ENCODE measurements at places on chromosomes 16 and 17.

GRCh38 chr17:76076765-76077583 is 2.0 kb upstream of the ZACN start:
- peak; percentile 40 for DNase-seq

DNA sequence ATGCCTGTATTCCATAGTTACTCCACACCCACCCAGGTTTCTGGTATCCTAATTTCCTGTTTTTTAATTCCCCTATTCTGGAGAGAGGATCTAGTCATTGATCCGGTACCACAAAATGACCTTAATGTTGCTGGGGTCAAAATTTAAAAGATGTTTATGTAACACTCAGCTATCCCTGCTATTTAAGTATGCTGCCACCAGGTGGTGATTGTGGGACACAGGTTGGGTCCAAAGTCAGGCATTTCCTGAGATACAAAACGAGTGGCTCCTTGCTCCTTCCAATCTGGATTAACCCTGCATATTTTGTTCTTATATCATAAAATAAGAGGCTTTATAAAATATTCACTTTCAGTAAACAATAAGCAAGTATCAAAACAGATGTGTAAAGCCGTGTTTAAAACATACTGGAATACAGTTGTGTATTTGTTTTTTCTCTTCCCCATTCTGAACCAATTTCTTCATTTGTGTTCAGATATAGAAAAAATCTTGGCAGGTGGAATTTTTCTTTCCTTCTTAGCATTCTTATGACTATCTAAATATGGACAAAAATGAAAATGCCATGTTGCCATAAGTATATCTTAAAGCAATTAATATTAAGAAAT is 16.3 kb downstream of the HS3ST4 start:
- DNase-seq: no peak

GRCh38 chr16:77143364-77143763 is 47.6 kb upstream of the MON1B start:
- no peak for DNase-seq

DNA sequence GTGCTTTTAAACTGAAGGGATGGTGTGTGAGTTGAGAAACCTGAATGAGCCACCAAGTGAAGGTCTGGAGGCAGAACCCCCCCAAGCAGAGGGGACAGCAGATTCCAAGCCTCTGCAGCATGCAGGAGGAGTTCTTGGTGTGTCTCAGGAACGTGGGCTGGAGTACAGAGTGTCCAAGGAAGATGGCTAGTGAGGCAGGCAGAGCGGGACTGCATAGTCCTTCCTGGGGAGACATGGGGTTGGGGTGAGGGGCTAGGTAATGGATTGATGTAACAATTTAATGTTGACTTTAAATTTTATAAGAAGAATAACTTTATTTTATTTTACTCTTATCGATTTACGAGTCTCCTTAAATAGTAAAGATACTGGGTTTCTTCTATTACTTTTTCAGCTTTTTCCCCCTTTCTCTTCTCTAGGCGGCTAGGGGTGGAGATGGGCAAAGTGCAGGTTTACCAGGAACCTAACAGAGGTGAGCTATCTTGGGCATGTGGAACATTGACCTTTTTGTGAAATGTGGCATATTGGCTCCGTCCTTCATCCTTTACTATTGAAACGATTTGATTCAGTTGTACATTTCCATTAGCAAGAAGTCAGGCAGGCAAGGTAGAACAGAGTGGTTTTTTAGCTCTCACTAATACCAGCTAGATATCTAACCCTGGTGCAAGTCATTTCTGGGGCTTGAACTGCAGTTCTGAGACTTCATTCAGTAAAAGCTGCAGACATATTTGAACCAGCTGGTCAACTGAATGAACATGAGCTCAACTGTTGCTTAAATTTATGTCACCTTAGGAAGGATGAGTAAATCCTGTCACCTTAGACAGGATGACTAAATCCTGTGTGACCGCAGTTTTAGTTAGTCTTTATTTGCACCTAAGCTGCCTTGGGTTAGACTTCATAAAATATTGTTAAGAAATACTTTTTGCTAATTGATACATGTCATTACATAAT is 9.2 kb downstream of the PRPSAP2 start:
- no peak for DNase-seq

DNA sequence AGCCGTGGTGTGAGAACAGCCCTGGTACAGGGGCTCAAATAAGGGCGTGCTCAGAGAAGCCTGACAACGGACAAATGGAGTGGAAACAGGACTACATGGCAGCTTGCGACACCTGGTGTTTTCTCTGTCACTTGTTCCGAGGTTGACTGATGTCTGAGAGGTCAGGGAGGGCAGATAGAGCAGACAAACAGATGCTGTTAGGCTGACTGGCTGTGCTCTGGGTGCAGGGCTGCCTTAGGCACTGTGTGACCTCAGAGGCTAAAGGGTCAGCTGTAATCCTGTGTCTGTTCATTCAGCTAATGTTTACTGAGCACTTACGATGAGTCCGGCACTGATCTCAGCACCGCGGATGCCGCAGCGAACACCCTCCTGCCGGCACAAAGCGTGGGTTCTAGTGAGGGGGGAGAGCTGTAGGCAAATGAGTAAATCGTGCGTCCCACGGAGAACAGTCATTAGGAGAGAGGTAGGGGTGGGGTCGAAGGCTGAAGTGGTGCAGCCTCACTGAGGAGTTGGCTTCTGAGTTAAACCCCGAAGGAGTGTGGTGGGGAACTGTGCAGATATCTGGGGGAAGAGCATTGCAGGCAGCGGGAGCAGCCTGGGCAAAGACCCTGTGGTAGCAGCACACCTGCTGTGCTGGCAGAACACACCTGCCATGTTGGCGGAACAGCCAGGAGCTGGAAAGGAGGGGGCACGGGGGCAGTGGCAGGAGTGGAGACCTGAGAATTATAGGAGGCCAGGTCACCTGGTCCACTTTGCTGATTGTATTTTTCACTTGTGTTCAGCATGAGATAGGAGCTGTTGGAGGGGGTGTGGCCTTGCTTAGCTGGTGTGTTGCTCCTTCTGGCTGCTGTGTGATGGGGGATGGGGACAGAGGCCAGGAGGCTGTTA is 35.0 kb downstream of the GPT2 start:
- no peak for DNase-seq

GRCh38 chr16:31298958-31299357 is 39.2 kb downstream of the ITGAM start:
- no peak for DNase-seq

DNA sequence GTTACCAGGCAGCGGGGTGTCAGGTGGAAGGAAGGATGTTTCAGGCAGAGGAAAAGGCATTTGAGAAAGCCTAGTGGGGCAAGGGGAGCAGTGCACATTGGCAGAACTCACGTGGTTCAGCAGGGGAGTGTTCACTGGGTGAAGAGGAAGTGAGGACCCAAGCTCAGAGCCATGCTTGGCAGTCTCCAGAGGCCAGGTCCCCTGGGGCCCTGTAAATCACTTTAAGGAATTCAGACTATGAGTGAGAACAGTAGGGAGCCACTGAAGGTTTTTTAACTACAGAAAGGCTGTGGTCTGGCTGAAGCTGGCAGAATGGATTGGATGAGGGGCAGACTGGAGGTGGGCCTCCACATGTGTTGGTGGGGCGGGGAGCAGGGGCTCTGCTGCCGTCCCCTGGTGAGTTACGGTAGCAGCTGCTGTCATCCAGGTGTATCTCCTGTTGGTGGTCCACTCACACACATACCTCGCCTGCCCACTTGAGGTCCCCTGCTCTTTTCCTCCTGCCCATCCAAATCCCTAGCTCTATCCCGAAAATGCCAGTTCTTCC is 5.1 kb downstream of the CLEC16A start:
- DNase-seq: peak; percentile 15

DNA sequence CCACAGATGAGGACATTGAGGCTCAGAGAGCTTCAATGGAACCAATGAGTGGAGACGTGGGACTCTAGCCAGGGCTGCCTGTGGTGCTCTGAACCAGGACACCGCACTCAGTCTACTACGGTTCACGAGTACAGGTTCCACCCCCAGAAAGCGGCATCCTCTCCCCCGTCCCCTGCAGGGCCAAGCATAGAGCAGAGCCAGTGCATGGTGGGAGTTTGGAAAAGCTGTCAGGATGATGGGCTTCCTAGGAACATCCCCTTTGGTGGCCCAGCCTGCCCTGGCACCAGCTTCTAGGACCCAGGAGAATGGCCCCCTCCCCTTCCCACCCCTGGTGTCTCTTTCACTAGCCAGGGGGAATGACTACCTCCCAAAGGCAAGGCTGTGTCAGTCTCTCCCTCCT is 8.4 kb downstream of the ZNF319 start:
- DNase-seq: no peak

GRCh38 chr16:4811773-4812172 is 9.3 kb upstream of the ROGDI start:
- DNase-seq: no peak

GRCh38 chr17:8161289-8162232 is 1.2 kb downstream of the VAMP2 start:
- no peak for DNase-seq

DNA sequence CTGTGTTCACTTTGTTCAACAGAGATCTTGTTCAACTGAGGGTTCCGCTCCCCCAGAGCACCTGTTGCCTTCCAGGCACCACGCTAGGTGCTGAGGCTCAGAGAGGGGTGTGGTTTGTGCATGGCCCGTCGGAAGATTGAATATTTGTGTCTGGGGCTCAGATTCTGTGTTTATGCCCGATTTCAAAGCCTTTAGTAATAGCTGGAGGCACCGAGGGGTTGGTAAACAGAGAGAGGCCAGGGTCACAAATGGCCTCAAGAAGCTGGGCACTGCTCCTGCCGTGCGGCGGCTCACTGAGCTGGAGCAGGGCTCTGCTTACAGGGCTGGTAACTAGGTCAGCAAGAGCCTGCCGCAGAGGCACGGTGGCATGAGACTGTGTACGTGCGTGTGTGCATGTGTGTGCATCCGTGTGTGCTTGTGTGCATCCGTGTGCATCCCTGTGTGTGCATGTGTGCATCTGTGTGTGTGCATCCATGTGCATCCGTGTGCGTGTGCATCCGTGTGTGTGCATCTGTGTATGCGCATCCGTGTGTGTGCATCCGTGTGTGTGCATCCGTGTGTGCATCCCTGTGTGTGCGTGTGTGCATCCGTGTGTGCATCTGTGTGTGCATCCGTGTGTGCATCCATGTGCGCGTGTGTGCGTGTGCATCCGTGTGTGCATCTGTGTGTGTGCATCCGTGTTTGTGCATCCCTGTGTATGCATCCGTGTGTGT is 5.4 kb downstream of the ITGAE start:
- no peak for DNase-seq

DNA sequence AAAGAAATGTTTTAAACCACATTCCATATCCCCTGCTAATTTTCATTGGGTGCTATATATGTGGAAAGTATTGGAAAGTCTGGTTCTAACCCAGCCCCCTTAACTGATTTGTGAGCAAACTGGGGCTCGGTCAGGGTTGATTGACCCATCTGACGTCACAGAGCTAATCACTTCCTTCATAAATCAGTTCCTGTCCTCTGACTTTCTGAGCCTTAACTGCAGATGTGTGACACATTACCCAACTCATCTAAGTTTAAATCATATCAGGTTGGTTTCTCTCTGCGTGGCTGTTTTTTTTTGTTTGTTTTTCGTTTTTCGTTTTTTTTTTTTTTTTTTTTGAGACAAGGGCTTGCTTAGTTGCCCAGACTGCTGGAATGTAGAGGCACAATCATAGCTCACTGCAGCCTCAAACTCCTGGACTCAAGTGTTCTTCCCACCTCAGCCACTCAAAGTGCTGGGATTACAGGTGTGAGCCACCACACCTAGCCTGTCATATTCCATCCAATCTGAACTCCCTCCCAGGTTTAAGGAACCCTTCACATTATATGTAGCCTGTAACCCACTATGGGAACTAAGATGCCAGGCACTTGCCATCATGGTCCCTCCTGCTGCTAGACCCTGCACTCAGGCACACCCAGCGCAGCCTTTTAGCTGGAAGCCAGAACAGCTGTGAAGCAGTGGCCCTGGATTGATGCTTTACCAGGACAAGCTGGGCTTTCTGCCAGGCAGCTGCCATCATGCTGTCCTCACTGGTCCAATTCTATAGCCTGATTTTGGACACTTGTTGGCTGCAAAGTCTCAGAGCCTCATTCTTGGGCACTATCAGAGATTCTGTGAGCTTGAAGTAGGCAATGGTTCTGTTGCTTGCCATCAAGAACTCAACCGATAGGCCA is 6.9 kb upstream of the BPTF start:
- DNase-seq: no peak

- no peak for DNase-seq
Measured at GRCh38 chr17:49775546-49776260, 11.8 kb upstream of the FAM117A start.

GRCh38 chr16:81637336-81638235 is 141.5 kb upstream of the PLCG2 start:
- DNase-seq: no peak

DNA sequence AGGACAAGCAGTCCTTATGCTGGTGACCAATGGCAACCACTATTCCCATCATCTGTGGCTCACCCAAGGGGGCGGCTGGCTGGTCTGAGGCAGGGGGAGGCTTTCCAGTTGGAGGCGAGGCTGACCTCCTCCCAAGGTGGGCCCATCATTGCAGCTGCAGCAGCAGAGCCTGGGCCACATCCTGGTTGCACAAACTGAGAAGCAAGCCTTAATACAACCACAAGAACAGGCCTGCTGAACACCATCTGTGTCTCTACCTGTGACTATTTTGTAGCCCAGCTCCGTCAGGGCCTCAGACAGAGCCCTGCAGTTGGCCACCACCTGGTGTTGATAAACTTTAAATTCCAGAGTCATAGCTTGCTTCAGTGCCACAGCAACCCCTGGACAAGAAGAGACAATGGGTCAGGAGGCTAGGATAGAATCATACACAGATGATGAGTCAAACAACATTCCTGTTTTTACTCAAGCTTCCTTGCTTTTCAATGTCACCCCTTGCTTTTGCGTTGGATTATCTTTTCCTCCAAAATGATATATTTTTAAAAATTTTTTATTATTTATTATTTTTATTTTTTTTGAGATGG is 17.9 kb downstream of the SMCR8 start:
- no peak for DNase-seq

GRCh38 chr17:72465191-72466024 is 344.6 kb downstream of the SOX9 start:
- no peak for DNase-seq
